IPS DF 6.9 (cell line): ENCODE measurements at places on chromosomes 2 and 18.

DNA sequence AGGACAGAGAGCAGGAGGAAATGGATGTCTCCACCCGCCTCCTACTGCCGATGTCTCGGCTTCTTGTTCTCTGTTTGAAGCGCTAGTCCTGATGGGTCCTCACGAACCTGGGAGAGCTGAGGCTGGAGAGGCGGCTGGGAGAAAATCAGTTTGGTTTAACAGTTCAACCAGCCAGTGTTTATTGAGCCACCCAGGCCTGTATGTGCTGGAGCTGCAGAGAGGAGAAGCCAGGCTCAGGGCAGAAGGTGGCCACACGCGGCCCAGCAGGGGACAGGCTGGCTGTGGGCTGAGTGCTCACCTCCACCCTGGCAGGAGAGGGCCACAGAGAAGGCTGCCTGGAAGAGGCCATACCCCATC is 202.1 kb downstream of the CYP26B1 start:
- DNase-seq, result no peak

DNA sequence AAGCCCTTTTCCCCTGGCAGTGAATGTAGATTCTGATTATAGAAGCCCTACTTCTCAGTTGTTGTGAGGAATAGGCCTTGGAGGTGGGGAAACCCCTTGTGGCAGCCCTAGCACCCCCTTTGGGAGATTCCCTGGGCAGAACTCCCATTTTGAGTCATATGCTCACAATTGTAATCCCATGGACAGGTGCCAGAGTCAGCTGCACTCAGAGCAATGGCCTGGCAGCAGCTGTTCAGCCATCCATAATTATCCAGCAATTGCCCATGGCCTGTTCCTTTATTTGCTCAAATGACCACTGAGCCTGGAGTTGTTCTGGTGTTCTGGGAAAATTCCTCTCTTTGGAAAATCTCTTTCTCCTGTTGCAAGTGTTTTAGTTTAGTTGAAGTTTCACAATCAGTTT is 71.7 kb downstream of the PTRHD1 start:
- DNase-seq, result no peak

GRCh38 chr2:129796801-129797488 is 182.5 kb upstream of the RAB6C start:
- DNase-seq, result no peak

GRCh38 chr2:198173242-198173641 is 368.8 kb downstream of the PLCL1 start:
- no peak for DNase-seq

- no peak for DNase-seq
Measured at GRCh38 chr2:66233981-66234380, 200.9 kb upstream of the MEIS1 start.

DNA sequence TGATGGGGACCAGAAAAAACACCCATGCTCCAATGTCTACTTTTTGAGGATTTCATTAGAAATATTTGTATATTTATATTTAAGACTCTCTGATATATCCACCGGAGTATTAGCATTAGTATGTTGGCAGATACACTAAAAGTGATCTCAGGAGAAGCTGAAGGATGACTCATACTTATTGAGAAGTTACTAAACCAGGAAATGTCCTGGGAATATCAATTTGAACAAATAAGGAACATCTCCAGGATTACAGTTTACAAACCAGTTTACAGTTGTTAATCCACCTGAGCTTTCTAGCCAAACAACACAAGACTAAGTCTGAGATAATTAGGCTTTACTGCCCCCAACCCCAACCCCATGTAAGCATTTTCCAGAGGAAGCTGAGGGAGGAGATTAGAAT is 16.1 kb upstream of the DPP4 start:
- no peak for DNase-seq

- no peak for DNase-seq
Measured at GRCh38 chr2:118536306-118536705, 311.1 kb downstream of the EN1 start.

DNA sequence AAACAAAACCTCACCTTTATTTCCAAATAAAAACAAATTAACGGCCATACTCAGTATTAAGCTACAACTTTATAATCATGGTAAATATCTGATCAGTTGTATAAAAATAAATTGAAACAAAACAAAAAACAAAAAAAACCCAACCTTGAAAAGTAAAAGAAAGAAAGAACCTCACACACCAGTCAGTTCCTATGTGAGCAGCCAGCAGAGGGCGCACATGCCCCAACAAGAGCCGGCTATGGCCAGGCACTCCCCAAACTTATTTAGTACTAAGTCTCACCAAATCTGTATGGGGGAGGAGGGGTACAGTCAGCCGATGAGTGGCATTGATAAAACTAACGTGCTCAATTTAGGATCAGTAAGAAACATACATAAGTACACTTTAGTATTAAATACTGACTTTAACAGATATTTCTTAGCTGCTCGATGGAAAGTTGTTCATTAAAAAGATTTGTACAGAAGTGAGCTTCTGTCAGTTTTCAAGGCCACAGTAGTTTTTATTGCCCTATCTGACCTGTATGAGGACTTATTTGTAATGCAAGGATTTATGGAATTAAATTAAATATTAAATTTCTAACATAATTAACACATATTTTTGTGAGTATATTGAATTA is 172.6 kb downstream of the TCF4 start:
- peak; percentile 76 for DNase-seq

- no peak for DNase-seq
Measured at GRCh38 chr2:101723371-101724124, 26.0 kb downstream of the MAP4K4 start.

DNA sequence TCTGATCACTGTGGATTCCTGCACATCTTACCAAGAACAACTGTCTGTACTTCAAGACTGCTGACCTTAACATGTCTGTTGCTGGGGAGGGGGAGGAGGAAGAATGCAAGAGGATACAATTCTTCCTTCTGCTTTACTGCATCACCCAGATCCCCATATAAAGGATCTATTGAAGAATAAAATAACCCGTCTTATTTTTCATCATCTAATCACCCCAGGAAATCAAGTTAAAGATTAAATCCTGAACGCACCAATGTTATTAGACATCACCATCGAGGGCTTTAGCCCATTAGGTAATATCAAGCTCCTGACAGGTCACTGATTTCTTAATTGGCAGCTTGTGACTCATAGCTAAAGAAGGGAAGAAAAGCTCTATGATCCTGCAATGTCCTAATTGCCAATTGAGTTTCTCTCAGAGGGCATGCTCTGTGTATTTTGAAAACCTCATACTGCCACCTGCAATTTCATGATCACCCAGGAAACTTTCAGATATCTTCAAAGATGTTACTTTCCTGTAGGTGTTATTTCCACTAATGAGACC is 75.4 kb upstream of the KCNE4 start:
- no peak for DNase-seq

DNA sequence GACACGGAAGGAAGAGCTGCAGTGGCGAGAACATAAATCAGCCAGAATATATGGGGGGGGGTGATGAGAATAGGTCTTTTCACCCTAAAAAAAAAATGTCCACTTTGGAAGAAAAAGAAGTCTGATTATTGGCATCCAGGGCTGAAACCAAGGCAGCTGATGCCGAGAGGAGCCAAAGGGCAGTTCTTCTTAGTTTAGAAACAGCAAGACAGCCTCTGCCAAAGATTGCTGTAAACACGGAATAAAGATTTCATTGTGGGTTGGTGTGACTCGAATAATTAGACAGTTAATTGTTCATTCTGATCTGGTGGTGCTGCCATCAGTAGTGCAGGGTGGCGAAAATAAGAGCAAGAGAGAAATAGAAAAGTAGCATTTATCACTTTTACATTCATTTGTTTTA is 3.5 kb downstream of the CDH20 start:
- no peak for DNase-seq

GRCh38 chr2:140442319-140442718 is 1662.1 kb upstream of the NXPH2 start:
- DNase-seq, result no peak

GRCh38 chr2:25132299-25132635 is 36.1 kb downstream of the POMC start:
- DNase-seq, result no peak

DNA sequence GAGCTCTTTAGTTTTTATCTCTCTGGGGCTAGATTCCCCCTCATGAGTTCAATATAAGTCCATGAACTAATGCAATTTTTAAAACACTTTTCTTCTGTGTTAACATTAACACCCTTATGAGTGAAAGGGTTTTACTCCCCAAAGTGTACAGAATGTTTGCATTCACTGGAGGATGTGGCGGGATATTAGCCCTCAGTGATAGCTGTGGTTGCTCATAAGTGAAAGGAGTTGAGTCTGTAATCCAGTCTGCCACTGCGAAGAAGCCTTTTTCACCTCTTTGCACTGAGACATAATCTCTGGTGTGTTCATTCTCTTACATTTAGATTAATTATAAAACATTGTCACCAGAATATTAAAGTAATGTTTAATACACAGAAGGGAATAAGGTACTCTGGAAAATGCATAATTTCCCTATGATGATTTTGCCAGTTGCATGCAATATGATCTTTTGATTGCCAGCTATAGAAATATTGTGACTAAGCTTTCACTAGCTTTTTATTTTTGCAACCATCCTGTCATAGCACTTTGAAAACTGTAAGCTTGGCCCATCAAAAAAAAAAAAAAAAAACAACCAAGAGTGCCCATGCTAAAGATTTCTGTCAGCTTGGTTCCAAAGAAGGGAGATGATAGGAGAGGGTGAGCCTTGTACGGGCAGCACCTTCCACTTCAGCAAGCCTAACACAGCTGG is 113.2 kb downstream of the BCL11A start:
- DNase-seq, result no peak

DNA sequence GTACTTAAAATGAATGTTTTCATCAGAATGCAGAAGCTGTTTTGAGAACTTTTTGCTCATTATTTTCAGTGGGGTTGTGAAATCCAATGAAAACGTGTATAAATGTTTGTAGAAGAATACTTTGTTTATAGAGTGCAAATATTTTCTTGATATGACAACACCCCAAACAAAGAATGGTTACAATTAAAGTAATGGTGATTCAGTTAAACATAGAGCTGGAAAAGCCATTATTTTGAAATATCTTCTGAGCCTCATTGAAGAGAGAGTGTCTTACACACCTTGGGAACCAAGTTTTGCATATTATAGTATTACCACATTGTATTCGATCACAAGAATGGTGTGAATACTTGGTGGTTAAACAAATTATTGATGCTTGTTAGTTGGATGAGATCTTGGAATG is 48.7 kb downstream of the SPTBN1 start:
- DNase-seq, result no peak

GRCh38 chr2:174544156-174544555 is 53.4 kb downstream of the WIPF1 start:
- DNase-seq, result no peak

- no peak for DNase-seq
Measured at GRCh38 chr2:42796427-42797248, 4.3 kb upstream of the HAAO start.

- DNase-seq, result no peak
Measured at GRCh38 chr2:110657724-110658305, 20.0 kb downstream of the BUB1 start.

DNA sequence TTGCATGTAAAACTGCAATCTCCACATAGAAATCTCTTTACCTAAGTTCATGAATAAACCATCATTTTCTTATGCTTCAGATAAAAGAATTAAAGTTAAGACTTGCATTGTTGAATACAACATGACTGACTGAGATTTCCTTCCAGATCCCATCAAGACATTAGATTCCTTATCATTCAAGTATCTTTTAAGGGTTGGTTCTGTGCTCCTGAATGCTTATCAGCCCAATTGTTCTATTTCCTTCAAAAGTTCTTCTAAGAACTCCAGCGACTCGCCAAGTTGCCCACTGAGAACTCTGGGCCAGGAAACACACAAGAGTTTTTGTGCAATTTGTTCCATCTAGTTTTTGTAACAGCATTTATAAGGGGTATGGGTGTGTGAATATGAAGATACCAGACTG is 120.3 kb downstream of the RBMS1 start:
- DNase-seq, result no peak

- no peak for DNase-seq
Measured at GRCh38 chr2:120988051-120988699, 252.5 kb downstream of the GLI2 start.

DNA sequence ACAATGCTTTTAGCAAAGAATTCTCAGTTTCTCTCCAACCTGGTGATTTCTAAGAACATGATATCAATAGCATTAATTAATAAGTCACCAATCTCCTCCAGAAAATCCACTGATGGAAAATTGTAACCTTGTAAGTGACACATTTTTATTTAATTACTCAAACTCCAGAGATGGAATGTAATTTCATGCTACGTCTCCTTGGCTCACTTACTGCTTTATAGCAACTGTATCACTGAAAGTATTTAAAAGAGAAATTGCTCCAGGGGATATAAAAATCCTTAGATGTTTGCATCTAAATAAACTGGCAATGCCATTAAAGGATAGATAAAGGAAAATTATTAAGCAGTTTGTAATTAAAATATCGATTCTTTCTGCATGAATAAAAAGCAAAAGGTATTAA is 325.4 kb downstream of the TSN start:
- DNase-seq, result no peak

DNA sequence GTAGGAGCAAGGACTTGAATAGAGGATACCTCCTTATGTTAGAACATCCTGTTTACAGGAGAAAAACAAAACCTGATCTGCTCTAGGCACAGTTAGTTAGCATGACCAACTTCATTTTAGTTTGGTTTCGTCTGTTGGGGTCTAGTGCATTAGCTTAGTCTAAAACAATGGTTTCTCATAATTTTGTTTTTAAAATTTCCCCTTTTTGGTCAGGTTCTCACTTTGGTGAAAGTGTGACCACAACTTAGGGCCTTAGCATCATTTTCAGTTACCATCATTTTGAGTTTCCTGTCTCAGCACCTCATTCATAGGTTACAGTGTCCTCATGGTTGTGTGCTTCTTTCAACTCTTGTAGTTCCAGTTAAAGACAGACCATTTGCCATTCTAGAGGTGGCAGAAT is 1277.0 kb upstream of the SLC39A10 start:
- DNase-seq, result no peak

DNA sequence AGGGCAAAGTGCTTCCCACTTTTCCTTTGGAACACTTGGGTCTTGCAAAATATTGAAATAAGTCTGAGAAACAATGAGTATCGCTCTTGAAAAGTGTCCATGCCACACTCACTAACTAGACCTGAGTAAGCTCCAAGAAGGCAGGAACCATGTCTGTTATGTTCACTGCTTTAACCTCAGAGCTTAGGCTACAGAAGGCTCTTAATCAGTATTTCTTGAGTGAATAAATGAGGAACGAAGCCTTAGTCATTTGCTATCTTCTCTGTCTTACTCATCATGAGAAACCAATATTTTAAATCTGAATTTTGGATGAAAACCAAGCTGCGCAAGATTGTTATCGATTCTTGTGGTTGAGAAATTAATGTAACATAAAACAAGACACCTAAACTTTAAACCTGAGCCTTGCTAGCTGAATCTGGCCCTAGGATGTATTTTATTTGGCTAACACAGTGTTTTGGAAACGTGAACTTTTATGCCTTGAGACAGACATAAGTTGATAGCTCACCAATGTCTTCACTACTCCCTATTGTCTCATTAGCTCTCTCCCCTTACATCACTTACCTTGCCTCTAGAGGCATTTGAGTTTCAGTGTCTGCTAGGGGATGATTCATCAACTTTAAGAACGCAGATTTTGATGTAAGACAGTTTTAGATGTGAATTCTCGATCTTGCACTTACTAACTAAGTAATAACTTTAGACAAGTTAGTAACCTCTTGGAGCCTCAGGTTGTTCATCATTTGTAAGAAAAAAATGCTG is 392.8 kb upstream of the MEIS1 start:
- DNase-seq, result no peak
